ENCODE measurements at places on chromosomes 1 and 21. TPM values are rescaled to one million over a fixed set of nuclear protein-coding genes. Genes with fewer than 3 reads are reported as not detected.

DNA sequence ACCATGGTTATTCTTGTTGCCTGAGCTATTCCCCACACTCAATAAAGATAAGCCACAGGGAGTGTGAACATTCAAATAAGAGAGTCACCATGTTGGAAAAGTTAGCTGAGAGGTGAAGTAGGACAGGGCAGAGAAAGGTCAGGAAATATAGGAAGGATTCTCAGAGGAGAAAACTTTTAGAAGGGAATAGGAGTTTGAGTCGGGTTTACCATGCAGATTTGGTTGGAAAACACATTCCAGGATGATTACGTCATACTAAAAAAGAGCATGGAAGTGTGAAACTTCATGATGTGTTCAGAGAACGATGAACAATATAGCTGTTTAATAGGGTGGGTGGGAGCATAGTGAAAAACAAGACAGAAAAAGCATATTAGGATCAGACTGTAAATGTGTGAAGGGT, 1125.3 kb upstream of the ADGRL2 start:
- DNase-seq: no peak

- no peak for DNase-seq
These were observed 92.6 kb downstream of the ST3GAL3 start for GRCh38 chr1:43799656-43800635.

DNA sequence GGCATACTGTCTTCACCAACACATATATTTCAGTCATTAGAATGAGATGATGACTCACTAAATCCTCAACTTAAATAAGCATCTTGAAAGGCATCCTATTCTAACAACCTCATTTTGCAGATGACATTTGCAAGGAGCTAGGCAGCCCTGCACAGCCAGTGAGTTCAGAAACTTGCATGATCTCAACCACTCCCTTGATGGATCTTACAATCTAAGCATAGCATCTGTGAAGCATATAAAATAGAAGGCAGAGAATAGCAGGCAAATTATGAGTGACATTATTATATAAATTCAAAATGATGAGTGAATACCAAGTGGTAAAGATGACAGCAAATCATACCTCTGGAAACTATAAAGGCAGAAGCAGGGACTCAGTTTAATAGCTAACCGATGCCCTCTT, 31.6 kb downstream of the KRTAP20-3 start:
- no peak for DNase-seq

DNA sequence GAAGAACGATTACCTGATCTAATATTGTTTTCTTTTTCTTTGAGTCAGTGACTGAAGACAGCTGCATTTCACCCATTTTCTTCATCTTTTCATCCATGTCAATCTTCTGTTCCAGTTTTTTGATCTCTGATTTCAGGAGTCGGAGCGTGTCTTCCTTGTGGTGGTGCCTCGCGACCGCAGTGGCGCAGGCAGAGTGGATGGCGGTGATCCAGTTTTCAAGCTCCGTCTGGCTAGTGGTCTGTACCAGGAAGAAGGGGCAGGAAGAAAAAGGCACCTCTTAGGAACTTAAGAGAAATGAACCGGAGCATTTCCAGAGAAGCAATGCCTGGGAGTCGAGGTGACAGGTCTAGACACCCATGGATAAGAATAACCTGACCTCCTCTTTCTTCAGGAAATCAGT, 118.3 kb downstream of the TIAM1 start:
- no peak for DNase-seq

GRCh38 chr1:116931016-116931918, 21.6 kb downstream of the PTGFRN start:
- no peak for DNase-seq

DNA sequence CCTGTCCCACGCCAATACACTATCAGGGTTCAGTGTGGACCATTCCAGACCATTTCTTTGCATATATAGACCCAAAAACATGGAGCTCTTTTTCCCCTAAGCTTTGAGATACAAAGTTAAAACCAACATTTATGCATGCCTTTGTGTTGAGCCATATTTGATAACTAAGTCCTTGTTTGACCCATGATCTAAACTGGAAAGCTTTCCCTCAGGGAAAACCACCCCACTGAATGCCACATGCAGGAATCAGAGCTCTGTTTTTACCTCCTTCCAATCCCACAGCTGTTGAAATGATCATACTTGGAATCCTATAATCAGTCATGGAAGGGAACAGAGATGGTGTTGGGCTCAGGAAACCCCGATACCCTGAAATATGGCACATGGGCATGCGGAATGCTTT, 14.8 kb upstream of the SLC45A1 start:
- no peak for DNase-seq

DNA sequence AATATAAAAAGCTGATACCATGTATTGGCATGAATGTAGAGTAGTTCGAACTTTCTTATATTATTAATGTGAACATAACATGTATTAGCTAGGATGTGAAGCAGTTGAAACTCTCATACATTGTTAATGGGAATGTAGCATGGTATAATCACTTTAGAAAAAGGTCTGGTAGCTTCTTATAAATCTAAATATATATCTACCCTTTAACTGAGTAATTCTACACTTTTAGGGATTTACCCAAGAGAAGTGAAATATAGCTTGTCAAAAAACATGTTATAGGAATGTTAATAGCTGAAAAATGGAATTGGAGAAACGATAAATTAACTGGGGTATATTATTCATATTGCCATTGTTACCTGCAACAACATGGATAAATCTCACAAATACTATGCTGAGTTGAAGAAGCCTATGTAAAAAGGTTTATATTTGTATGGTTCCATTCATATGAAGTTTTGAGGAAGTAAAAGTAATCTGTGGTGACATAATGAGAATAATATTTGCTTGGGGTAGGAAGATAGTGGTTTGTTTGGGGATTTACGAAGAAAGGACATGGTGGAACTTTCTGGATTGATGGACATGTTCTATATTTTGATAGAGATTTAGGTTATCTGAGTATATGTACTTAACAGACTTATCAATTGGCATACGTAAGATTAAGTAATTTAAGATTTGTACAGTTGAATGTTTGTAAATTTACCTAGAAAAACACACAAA, 76.6 kb downstream of the MAST2 start:
- DNase-seq: no peak

DNA sequence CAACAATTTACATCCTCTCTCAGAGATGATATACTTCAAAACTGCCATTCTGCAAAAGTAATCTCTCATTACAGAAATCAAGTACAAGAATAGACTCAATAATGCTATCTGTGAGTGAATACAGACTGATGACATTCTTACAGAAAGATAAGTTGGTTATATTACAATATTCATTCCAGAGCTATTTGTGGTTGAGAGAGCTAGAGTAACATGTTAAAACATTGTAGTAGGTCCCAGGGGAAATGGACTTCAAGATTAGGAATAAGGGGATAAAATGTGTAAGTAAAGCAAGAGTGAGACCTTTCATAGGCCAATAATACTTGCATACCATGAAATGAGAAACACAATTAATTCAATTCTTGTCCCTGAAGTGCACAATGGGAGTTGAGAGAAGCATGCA, 1.5 kb downstream of the F13B start:
- DNase-seq: no peak

DNA sequence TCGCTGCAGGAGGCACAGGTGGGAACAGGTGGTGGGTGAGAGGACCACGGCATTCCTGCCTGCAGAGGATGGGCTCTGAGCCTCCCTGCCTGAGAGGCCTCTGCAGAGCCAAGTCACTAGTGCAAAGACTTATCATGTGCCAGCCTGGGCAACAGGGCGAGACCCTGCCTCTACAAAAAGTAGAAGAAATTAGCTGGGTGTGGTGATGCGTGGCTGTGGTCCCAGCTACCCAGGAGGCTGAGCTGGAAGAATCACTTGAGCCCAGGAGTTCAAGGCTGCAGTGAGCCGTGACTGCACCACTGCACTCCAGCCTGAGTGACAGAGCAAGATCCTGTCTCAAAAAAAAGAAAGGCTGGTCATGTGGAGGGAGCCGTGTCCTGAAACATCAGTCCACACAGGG, 46.4 kb downstream of the PKNOX1 start:
- no peak for DNase-seq

GRCh38 chr1:114097109-114097508, 56.6 kb downstream of the SYT6 start:
- DNase-seq: no peak

DNA sequence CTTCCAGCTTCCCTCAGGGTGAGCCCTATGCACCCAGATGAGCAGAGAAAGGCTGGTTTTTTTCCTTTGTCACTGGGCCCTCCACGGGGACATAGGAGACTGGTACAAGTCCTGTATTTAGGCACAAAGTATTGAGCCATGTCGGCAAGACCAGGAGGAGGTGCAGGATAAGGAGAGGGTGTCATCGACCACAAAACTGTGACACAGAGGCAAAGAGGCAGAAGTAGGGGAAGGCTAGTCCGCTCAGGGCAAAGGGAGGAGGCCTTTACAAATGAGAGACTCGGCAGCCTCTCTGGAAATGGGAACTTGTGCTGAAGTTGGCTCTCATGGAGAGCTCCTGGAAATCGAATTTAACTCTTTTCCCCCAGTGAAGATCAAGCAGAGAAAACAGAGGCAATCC, 70.7 kb upstream of the CAMK1G start:
- no peak for DNase-seq

- no peak for DNase-seq
These were observed 70.4 kb downstream of the HMCN1 start for GRCh38 chr1:185804608-185805007.

DNA sequence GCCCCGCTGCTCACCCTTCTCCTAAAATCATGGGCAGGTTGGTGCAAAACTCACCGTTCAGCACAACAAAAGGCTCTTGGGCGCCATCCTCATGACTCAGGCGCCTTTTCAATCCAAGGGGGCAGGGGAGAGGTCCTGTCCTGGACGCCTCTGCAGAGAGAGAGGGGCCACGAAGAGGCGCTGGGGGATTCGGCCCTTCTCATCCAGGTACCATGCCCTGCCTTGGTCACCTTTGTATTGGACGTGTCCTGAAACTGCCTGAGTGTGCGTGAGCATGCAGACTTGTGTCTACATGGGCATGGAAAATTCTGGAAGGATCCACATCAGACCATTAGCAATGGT, 53.5 kb downstream of the SLC37A1 start:
- peak; percentile 5 for DNase-seq

GRCh38 chr1:92817137-92817697, 14.6 kb upstream of the RPL5 start:
- no peak for DNase-seq

GRCh38 chr1:203216274-203217138, 13.0 kb downstream of the CHIT1 start:
- DNase-seq: peak; percentile 78

- DNase-seq: peak; percentile 34
These were observed at the start of gene LBR for GRCh38 chr1:225427235-225428067. TSS of gene LBR (minus strand) at chr1:225428038. CDS start at chr1:225424075, 3,963 bp downstream.

GRCh38 chr21:45149021-45149420, 74.6 kb downstream of the ADARB1 start:
- peak; percentile 2 for DNase-seq

DNA sequence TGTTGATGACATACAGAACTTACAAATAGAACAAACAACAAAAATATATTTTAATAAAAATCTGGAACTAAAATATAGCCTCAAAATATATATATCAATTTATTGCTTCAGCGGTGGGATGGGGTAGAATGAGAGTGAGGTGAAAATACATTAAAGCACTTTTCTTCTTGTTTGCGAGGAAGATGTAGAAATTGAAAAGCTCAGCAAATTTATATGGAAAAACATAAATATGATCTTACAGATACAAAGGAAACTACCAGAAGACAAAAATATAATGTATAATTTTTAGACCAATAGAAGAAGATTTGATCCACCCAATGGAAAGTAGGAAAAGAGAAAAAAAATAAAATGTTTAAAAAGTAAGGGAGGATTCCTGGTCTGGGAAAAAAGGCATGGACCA, 372.2 kb downstream of the DISC1 start:
- DNase-seq: no peak

GRCh38 chr21:36518883-36519492, 39.1 kb upstream of the CLDN14 start:
- DNase-seq: no peak

The PROK1 gene
- 85.5 TPM for polyA plus RNA-seq

The OR2L13 gene
- polyA plus RNA-seq: 0.63 TPM

The EPHX1 gene
- polyA plus RNA-seq: 161 TPM

The EIF2D gene
- polyA plus RNA-seq: 65.3 TPM

The HSD11B1 gene
- 19.5 TPM for polyA plus RNA-seq

The STXBP3 gene
- polyA plus RNA-seq: 22.7 TPM

The KCNC4 gene
- polyA plus RNA-seq: 9.5 TPM

The PADI1 gene
- 1.6 TPM for polyA plus RNA-seq

The CD5L gene
- 0.22 TPM for polyA plus RNA-seq

Data from testis (tissue), 5 donors.